ENCODE measurements at places on chromosomes 6 and 20.

GRCh38 chr20:9071976-9072726 is 3.3 kb downstream of the PLCB4 start:
- DNase-seq, result no peak

DNA sequence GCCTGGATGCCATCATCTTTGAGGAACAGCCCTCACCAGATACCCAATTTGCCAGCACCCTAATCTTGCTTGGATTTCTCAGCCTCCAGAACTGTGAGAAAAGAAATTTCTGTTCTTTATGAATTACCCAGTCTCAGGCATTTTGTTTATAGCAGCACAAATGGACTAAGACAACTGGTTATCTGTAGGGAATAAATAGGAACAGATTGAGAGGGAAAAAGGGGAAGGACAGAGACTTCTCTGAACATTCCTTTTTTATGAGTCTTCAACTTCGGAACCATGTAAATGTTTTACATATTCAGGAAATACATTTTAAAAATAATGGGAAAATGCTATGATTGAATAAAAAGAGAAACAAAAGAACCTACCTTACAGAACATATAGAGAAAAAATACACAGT is 20.9 kb downstream of the KCTD20 start:
- no peak for DNase-seq

GRCh38 chr6:105526225-105526872 is 123.5 kb upstream of the PREP start:
- DNase-seq, result no peak

DNA sequence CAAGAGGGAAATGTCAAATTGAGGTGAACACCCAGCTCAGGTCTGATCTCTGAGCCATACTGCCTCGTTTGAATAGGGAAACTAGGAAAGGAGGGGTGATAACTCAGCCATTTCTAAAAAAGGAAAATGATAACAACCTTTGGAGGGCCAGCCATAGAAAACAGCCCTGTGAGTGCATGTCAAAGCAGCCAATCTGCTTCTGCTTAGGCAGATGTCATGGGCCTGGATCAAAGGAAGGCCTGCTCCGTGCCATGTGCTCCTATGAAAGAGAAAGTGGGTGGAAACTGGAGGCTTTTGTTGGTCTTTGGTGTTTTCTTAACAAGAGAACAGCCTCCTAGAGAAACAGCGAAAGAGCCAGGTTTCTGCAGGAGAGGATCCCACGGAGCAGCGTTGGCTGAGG is 428.0 kb downstream of the DHX35 start:
- no peak for DNase-seq

- no peak for DNase-seq
Observed at GRCh38 chr20:58000861-58001260, 227.6 kb downstream of the ANKRD60 start.

GRCh38 chr6:116518621-116519368 is 7.4 kb downstream of the CALHM5 start:
- no peak for DNase-seq

DNA sequence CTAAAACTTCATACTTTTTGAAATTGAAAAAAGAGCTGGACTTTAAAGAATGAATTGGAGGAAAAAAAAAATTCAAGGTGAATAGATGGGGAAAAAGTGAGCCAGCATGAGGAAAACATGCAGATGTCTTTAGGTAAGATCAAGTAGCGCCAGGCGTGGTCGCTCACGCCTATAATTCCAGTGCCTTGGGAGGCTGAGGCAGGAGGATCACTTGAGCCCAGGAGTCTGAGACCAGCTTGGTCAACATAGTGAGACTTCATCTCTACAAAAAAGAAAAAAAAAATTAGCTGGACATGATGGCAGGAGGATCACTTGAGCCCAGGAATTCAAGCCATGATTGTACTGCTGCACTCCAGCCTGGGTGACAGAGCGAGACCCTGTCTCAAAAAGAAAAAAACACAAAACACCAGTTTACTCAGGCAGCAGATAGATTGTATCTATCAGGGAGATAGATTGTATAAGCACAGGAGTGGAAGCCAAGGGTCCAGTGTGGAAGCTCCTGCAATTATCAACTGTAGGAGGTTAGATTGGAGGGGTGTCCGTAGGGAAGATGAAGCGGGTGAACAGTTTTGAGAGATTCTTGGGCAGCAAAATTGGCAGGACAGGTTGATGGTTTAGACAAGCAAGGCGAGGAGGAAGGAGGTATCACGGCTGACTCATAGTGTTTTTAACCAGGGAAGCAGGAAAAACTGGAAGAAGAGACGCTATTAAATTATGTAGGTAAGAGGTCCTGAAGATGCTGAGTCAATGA is 97.6 kb upstream of the ZNF217 start:
- DNase-seq, result no peak

GRCh38 chr6:119481976-119482375 is 132.4 kb upstream of the MAN1A1 start:
- no peak for DNase-seq

GRCh38 chr6:162704001-162704400 is 23.6 kb downstream of the PRKN start:
- DNase-seq, result no peak

DNA sequence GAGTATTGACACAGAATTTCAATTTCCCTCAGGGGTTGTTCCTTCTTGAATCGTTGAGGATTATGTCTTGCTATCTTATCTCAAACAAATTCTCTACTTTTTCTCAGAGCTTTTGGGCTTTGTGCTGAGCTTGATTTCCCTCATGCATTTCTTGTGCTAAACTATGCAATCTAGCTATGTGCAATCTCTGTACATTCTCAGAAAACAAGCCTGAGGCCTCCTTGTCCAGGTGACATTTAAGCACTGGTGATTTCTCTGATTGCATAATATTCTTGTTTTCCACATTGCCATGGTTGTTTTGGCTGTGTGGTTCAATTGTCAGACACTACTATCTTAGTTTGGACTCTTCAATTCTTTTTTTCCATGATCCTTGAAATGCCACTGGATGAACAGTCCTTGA is 81.2 kb upstream of the MAN1A1 start:
- DNase-seq, result peak; percentile 15

DNA sequence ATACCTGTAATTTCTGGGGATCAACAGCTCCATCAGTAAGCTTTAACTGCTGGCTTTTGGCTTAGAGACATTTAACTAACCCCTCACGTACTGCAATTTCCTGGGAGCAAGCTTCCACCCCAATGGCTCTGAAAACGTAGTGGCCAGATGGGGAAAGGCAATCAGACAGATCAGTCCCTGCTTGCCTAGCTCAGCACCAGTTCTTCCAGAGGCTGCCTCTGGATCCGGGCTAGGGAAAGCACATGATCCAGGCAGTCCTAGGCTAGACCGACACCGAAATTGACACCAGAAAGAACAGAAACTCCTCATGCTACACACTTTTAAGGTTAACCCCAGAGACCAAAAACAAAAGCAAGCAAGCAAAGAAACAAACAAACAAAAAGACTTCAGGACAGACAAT is 13.3 kb downstream of the PREP start:
- DNase-seq, result no peak

GRCh38 chr6:100023798-100024197 is 29.8 kb upstream of the MCHR2 start:
- no peak for DNase-seq

GRCh38 chr20:34915749-34916455 is 39.5 kb downstream of the ACSS2 start:
- no peak for DNase-seq

DNA sequence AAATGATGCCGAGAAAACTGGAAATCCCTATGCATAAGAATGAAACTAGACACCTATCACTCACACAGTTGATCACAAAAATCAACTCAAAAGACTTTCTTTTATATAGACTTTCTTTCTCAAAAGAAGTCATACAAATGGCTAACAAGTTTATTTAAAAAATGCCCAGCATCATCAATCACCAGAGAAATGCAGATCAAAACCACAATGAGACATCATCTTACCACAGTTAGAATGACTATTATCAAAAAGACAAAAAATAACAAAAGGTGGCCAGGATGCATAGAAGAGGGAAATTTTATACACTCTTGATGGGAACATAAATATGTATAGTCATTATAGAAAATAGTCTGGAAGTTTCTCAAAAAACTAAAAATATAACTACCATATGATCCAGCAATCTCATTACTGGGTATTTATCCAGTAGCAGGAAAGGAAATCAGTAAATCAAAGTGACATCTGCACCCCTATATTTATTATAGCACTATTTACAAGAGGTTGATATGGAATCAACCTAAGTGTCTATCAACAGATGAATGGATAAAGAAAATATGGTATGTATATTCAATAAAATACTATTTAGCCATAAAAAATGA is 3.4 kb upstream of the RNF217 start:
- DNase-seq, result no peak

GRCh38 chr6:53044071-53044470 is 21.1 kb upstream of the FBXO9 start:
- DNase-seq, result peak; percentile 46

DNA sequence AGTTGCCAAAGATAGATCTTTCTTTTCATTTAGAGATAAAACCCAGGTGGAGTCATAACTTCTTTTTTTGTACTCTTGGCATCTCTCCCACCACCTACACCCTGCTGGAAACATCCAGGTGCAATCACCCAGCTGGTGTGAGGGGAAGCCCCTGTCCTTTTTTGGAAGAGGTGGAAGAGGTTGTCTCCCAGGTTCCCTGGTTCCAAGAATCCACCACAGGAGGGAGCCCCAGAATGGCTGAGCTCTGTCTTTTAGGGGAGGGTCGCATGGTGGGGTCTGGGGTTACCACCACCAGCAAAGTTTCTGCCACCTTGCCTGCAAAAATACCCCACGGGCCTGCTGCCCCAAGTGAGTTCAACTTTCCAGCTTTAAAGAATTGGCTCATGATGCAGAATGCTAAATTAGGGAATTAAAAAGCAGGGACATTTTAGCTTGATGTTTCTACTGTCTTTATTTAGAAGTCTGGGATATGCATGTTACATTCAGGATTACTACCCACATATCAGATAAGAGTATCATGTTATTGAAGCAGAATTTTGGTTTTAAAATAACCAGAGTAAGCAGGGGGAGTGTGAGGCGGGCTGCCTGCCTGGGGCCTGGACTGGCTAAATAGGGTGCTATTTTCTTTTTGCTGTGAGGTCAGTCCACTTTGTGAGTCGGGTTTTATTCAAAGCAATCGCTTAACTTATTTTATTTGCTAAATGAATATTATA is 11.0 kb downstream of the SMOC2 start:
- peak; percentile 58 for DNase-seq

GRCh38 chr6:4220558-4220957 is 85.2 kb upstream of the ECI2 start:
- no peak for DNase-seq

- no peak for DNase-seq
Observed at GRCh38 chr20:43812216-43812615, 85.4 kb upstream of the GTSF1L start.

- peak; percentile 81 for DNase-seq
Observed at GRCh38 chr6:34391786-34392496, 528 bp downstream of the NUDT3 start.

GRCh38 chr6:126880964-126881363 is 237.5 kb upstream of the RSPO3 start:
- DNase-seq, result no peak

- DNase-seq, result no peak
Observed at GRCh38 chr6:6971369-6971768, 136.4 kb upstream of the RREB1 start.

GRCh38 chr6:142810952-142811514 is 133.9 kb downstream of the HIVEP2 start:
- no peak for DNase-seq

GRCh38 chr6:38172739-38173410 is 353.3 kb downstream of the ZFAND3 start:
- no peak for DNase-seq

Measured in ELF-1 (cell line).